ENCODE measurements at places on chromosomes 13 and 19. TPM values are rescaled to one million over a fixed set of nuclear protein-coding genes. Genes with fewer than 3 reads are reported as not detected.

Gene LHB
- total RNA-seq: not detected

Gene NLRP9
- not detected for total RNA-seq

Gene CASP14
- not detected for total RNA-seq

Gene TMIGD2
- total RNA-seq: not detected

Gene FFAR3
- not detected for total RNA-seq

Gene FPR2
- total RNA-seq: not detected

Gene KLF12
- total RNA-seq: 5.2 TPM

Gene CYP4F8
- not detected for total RNA-seq

Gene RXFP2
- not detected for total RNA-seq

Gene IL11
- 2.4 TPM for total RNA-seq

Gene LILRA2
- not detected for total RNA-seq

Gene TPTE2
- total RNA-seq: not detected

Gene ZNF845
- 3.4 TPM for total RNA-seq

Gene SULT2B1
- 0.15 TPM for total RNA-seq

Gene NOVA2
- not detected for total RNA-seq

Gene NRTN
- total RNA-seq: not detected

Gene FAM98C
- 12.8 TPM for total RNA-seq

Gene CD33
- total RNA-seq: not detected

Gene C1QTNF9B
- total RNA-seq: not detected

Gene LHFPL6
- 14.0 TPM for total RNA-seq

Gene CALR3
- not detected for total RNA-seq

Gene TMPRSS9
- total RNA-seq: not detected

Gene ZNF649
- total RNA-seq: 4.0 TPM

Gene MYCBP2
- 19.5 TPM for total RNA-seq

Gene ZNF568
- total RNA-seq: 5.5 TPM

Gene ZNF260
- total RNA-seq: 6.5 TPM

Gene DHDH
- not detected for total RNA-seq

Gene FAM187B
- total RNA-seq: not detected

Gene THSD1
- total RNA-seq: 3.7 TPM

Gene ATP4A
- not detected for total RNA-seq

Gene CALM3
- total RNA-seq: 259 TPM

Gene DKKL1
- total RNA-seq: 1.3 TPM

Gene CLDN10
- total RNA-seq: not detected

Gene MEIOSIN
- not detected for total RNA-seq

Gene LYPD5
- total RNA-seq: 0.89 TPM

Gene C19orf67
- not detected for total RNA-seq

Gene SIGLEC9
- not detected for total RNA-seq

Gene SOHLH2
- total RNA-seq: 0.34 TPM

Gene CLEC17A
- total RNA-seq: not detected

Gene SIGLEC10
- not detected for total RNA-seq

Gene ZNF439
- 3.1 TPM for total RNA-seq

Gene ADM5
- total RNA-seq: 0.74 TPM

Gene SIRT2
- total RNA-seq: 45.0 TPM

Gene TTC9B
- total RNA-seq: not detected

Gene ZFR2
- not detected for total RNA-seq

Gene PPM1N
- total RNA-seq: 0.89 TPM

Gene TMEM161A
- 30.5 TPM for total RNA-seq

Gene SOX1
- not detected for total RNA-seq

Gene VSTM1
- total RNA-seq: not detected

Gene HSH2D
- not detected for total RNA-seq
